ENCODE measurements at places on chromosomes 5 and 9.

DNA sequence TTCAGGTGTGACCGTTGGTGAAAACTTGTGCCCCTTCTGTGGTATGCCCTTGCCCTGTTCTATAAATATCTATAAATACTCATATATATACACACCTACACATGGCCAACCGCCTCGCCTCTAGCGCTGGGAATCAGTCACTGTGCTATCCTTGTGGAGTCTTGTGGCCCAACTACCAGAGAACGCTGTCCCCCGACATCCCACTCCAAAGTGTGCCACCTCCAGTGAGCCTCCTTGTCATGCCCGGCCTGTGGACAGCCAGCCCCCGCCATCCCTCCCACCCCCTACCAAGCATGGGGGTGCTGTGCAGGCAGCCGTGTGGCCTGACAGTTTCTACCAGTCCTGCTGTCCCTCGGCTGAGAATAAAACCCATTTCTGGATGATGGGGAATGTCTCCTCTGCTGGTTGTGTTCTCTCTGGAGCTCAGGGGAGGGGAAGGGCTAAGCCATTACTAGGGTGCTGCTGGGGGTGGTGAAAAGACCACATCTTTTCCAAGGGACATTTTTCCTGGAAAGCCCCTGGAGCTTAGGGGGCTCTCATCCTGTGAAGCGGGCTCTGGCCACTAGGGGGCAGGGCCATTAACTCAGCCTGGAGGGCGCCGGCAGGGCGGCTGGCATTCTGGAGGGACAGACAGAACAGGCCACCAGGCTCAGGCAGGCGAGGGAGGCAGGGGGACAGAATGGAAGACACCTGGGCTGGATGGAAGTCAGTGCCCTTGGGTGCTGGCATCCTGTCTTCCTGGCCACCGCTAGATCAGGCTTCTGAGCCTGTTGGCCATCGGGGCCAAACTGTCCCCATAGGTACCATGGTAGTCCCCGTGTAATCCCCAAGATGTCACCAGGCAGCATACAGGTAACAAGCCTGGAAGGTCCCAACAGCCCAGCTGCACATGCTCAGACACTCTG lies 20.7 kb downstream of the GOLGA2 start:
- peak; percentile 39 for DNase-seq

DNA sequence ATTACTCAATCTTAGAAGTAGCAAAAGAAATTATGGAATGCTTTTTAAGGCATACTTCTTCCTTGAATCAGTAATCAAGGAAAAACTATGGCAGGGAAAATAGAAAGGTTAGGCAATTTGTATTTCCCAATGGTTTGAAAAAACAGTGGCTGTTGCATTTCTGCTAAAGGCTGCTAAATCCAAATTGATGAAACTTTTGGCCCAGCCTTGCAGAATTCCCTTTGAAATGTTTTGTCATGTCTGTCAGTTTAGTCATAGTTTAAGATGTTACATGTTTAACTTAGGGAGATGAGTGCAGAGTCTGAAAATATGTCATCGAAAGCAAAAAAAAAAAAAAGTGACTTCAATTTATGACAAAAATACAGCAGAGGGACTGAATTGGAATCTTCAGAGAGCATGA lies 878.9 kb upstream of the WWC1 start:
- DNase-seq = no peak

- no peak for DNase-seq
Measured at GRCh38 chr5:141250576-141250975, 5.4 kb downstream of the PCDHB15 start.

GRCh38 chr5:52787600-52788504 lies at the start of the genes ITGA1 and PELO:
ITGA1 (plus strand) TSS chr5:52787916; CDS start chr5:52788354, 438 bp downstream.
PELO (plus strand) TSS chr5:52787916; CDS start chr5:52800395, 12,479 bp downstream.
- DNase-seq = peak; percentile 12

DNA sequence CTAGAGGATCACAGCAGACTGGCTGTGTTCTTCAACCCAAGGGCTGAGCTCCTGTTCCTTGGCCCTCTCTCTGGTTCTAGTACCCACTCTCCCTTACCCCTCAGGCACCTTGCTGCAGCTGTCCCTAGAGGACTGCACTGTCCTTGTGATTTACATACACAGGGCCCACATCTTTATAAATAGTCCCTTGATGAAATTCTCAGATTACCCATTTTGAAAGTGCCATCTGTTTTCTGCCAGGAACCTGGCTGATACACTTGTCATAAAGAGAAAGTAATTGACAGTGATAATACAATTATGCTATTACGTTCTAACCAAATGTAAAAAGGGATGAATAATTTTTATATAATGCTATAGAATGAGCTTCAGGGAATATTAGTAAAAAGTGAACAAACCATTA lies 16.5 kb upstream of the SPARC start:
- DNase-seq = no peak

- DNase-seq = no peak
Measured at GRCh38 chr9:206481-206880, 8.2 kb upstream of the DOCK8 start.

DNA sequence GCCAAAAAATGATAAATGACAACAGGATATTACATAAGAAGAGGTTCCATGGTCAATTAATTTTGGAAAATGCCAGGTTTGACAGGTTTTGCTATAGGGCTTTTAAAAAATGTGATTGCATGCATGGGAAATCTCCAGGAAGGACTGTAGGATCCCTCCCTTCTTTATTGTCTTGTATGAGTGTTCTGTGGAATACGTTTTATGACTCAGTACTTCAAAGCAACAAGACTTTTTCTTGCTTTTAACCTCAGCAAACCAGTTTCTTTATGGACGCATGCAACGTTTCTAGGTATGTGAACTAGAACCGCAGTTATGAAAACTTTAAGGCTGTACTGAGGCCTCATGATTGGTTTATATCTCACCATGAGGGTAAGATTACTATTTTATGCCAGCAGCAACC lies 76.6 kb upstream of the NTRK2 start:
- no peak for DNase-seq

- no peak for DNase-seq
Measured at GRCh38 chr5:137181667-137182066, 317.5 kb downstream of the SPOCK1 start.

DNA sequence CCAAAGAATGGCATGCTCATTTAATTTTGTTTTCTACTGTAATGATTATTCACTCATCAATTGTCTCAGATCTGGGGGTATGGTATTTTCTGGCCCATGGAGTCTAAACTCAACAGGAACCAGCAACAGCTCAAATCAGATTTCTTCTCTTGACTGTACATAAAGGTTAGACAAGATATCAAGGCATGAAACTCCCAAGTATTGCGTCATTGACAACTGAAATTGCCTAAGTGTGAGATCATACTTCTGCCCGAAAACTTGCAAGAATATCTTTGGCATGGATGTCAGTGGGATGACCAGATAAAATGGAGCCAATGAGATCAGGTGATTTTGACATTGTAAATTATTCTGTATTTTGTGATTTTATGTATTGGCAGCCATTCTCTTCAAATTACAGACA lies 141.7 kb upstream of the STK32A start:
- DNase-seq = no peak

- no peak for DNase-seq
Measured at GRCh38 chr9:135606885-135607259, 32.5 kb downstream of the GLT6D1 start.

GRCh38 chr5:16616536-16617273 lies at the start of gene RETREG1:
RETREG1 (minus strand) TSS chr5:16616997; CDS start chr5:16616971, 26 bp downstream.
- peak; percentile 82 for DNase-seq

DNA sequence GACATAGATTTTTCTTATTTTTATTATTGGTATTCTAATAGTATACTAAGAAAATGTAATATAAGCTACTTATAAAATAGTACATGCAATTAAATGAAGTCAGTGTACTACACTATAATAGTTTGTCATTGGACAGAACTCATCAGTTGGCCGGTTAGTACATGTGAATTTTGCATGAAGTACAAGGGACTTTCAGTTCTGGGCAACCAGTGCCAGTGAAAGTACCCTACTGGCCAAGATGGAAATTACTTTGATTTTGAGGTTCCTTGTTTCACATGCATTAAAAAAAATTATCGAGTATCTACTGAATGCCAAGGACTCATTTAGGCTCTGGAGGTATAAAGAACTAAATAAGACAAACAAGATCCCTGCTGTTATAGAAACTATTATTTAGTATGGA lies 213.4 kb upstream of the ELL2 start:
- no peak for DNase-seq

DNA sequence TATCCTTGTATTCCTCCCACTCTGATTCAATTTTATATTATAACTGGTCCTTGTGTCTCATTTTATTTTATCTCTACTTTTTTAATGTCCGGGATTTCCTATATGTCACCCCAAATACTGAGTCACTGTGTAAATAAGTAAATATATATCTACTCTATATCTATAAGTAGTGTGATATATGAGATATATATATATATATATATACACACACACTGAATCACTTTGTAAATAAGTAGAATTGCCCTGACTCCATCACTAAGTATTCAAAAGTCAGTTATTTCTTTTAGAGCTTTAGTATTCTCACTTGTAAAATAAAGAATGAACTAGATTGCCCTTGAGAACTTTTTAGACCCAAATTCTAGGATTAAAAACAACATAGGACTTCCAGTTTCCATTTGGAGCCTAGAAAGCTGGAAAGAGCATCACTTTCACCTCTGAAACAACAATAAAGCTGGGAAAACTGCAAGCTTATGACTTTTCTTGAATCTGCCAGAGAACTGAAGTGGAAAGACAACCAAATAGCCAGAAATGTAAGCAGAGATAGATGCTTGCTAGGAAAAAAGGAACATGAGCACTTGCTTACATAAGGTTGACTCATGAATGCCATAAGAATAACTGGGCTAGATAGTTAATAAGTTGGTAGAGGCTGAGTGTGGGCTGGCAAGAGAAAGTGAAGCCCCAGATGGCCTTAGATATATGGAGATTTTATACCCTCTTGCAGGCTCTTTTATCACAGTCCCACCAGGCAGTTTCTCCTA lies 171.1 kb upstream of the TLX3 start:
- DNase-seq = no peak

DNA sequence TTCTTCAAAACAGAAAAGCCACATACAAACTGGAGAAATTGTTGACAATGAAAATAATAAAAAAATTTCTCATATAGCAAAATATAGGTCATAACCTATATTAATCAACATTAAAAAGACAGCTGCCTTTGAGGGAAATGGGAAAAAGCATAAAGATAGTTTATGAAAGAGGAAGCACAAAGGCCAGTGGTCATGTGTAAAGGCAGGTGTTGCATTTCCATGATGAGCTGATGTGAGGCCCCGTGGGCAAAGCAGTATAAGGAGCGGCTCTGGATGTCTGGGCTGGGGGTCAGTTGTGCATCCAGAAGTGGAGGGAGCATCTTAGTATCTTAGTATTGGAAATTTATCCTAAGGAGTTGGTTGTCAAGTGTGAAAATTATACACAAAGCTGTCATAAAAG lies 18.3 kb downstream of the NDUFS6 start:
- DNase-seq = no peak

- DNase-seq = no peak
Measured at GRCh38 chr5:490116-491106, 33.8 kb downstream of the SLC9A3 start.

All from activated CD4-positive, alpha-beta T cell treated with anti-CD3 and anti-CD28 coated beads for 1 hour (primary cell).